ENCODE measurements at places on chromosomes 16 and 17.

DNA sequence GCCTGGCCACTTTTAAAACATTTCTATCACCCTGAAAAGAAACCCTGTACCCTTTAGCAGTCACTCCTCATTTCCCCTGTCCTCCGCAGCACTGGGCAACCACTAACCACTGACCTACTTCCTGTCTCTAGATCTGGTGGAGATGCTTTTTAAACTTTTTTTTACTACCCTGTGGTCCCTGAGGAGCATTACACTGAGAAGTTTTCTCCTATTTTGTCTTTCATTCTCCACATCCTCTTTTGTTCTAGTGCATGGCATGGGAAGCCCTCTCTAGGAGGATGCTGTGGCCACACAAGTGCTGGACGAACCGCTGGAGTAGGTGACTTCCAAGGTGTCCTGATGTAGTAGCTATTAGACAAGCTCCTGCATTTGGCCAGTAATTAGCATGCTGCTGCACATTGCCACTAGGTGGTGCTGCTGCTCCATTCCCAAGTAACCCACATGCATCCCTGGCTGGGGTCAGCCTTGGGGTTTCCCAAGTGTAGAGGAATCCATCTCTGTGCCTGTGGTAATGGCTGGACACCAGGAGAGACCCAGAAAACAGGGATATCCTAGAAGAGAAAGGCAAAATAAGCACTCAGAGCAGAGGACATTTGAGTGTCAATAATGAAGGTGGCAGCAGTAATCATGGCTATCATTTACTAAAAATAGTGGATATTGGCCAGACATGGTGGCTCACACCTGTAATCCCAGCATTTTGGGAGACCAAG is 143.8 kb upstream of the CRHR1 start:
- H3K4me1 ChIP-seq: peaks cover 7% of the 10 kb centered on the region
- H3K4me3 ChIP-seq: no peak overlapping the region
- H3K27ac ChIP-seq: no peak overlapping the region
- H3K27me3 ChIP-seq: no peaks in the 10 kb centered on the region
- peaks cover 7% of the 10 kb centered on the region for H3K36me3 ChIP-seq
- peak; percentile 77 for DNase-seq

DNA sequence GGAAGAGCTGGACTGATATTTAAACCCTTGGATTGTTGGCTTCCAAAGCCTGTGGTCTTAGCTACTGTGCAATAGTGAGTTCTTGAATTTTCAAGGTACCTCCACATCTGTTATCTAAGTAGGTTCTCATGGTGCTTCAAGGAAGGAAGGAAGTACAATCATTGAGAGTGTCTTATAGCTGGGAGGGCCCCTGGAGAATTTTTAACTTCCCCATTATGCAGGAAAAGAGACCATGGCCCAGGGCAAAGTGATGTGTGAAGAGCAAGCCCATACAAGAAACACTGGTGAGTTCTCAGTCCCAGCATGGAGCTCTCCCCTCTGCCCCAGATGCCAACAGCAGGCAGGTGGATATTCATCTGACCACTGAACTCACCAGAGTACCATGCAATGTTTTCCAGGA is 169.0 kb upstream of the IRX6 start:
- H3K36me3 ChIP-seq: no peaks in the 10 kb centered on the region
- no peaks in the 10 kb centered on the region for H3K4me1 ChIP-seq
- peaks cover 3% of the 10 kb centered on the region for H3K27me3 ChIP-seq
- DNase-seq: no peak
- no peak overlapping the region for H3K4me3 ChIP-seq

DNA sequence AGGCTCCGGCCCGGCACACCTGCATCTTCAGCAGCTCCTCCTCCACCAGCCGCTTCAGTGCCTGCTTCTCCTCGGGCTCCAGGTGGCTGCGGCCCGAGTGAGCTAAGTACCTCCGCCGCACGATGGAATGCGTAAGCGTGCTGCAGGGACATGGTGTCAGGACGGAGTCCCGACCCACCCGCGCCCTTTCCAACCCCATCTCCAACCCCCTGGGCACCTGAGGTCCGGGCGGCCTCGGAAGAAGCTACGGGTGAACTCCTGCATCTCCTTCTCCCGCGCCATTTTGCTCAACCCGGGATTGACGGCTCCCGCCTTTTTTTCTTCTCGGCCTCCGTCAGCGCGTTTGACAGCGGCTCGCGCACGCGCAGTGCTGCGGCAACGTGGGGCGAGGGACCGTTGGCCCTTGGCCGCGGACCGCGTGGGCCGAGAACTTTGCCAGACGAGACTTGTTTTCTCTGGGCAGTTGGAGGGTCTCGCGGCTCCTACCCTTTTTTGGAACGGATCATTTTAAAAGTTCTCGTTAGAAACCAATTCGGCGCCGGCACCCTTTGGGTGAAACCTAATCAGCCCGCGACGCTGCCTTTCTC is at the start of gene HIRIP3:
TSS of gene HIRIP3 (minus strand) at position 294 of the 587 bp plus-strand sequence. CDS start at position 282, 12 bp downstream.
- DNase-seq: peak; percentile 79
- H3K36me3 ChIP-seq: peaks cover 51% of the 10 kb centered on the region
- peak within 1 kb of the TSS; percentile 96 for H3K4me3 ChIP-seq
- H3K4me1 ChIP-seq: peaks cover 18% of the 10 kb centered on the region
- peak within 1 kb of the TSS; percentile 91 for H3K27ac ChIP-seq

DNA sequence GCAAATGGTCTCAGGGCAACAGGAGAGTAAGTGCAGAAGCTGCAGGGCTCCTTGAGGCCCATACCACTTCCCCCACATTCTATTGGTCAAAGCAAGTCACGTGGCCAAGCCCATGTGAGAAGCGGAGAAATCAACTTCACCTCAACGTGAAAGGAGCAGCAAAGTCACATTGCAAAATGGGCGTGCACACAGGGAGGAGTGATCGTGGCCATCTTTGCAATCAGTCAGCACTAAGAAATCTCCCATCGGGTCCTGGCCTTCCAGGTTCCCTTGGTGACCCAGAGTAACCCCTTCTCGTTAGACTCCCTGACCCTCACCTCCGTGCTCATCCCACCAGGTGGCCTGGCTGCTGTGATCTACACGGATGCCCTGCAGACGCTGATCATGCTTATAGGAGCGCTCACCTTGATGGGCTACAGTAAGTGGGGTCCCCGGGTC is 38.0 kb downstream of the SLC5A11 start:
- H3K27me3 ChIP-seq: no peaks in the 10 kb centered on the region
- H3K36me3 ChIP-seq: no peaks in the 10 kb centered on the region
- no peaks in the 10 kb centered on the region for H3K4me1 ChIP-seq
- no peak for DNase-seq
- no peak overlapping the region for H3K4me3 ChIP-seq

DNA sequence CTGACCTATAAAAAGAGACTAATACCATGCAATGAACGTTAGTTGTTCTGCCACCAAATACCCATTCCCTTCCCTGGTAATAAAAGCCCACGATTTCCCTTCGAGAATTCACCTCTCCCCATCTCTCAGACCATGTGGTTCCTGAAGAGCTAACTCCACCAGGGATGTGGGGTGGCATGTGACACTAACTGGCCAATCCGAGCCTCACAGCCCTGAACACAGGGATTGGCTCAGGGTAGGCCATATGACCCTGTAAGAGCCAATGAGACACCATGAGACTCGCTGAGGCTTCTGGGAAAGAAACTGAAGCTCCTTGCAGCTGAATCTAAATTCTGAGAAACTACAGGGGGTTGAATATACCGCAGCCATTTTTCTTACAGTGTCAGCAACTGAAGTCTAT is 21.1 kb downstream of the HELZ start:
- peaks cover 4% of the 10 kb centered on the region for H3K36me3 ChIP-seq
- DNase-seq: no peak
- no peaks in the 10 kb centered on the region for H3K4me1 ChIP-seq
- no peaks in the 10 kb centered on the region for H3K27me3 ChIP-seq
- no peak overlapping the region for H3K4me3 ChIP-seq

- DNase-seq: no peak
- H3K4me3 ChIP-seq: no peak overlapping the region
- no peaks in the 10 kb centered on the region for H3K4me1 ChIP-seq
- no peak overlapping the region for H3K27ac ChIP-seq
- no peaks in the 10 kb centered on the region for H3K27me3 ChIP-seq
Observed at GRCh38 chr16:88619859-88620815, 18.2 kb upstream of the IL17C start.

- no peak for DNase-seq
- H3K4me3 ChIP-seq: no peak overlapping the region
- no peak overlapping the region for H3K27ac ChIP-seq
- no peaks in the 10 kb centered on the region for H3K36me3 ChIP-seq
- H3K27me3 ChIP-seq: peaks cover 51% of the 10 kb centered on the region
Observed at GRCh38 chr17:61250335-61250890, 149.2 kb upstream of the TBX2 start.

DNA sequence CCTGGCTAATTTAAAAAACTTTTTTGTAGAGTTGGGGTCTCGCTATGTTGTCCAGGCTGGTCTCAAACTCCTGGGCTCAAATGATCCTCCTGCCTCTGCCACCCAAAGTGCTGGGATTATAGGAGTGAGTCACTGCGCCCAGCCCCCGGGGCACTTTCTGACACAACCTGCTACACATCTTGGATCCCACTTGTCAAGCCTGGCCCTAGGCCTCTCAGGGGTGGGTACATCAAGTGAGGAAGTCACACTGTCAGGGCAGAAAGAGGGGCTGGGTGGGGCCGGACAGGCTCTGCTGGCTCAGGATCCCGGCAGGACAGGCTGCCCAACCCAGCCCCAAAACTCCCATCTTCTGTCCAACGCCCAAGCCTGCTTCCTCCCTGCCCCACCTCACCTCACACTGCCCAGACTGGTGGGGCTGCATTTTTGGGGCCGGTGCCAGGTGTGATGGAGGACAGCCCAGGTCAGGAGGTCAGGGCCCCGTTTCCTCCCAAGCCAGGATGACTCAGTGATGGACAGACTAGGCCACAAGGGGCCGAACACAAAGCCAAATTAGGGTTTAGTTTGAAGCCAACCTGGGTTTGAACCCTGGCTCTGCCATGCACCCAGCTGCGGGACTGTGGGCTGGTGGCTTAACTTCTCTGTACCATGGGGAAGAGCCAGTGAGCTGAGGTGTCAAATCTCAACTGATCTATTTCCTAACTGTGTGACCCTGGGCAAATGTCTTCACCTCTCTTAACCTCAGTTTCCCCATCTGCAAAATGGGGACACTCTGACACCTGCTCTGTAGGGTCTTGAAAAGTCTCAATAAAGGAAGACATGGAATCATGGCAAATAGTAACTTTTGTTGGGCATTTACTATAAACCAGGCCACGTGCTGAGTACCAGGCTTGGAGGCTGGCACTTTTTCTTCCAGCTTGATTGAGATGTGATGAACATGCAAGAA is 8.9 kb upstream of the PPL start:
- H3K4me3 ChIP-seq: no peak overlapping the region
- H3K27me3 ChIP-seq: peaks cover 5% of the 10 kb centered on the region

GRCh38 chr17:17467720-17468119 is 9.1 kb upstream of the MED9 start:
- no peak overlapping the region for H3K4me3 ChIP-seq
- H3K27me3 ChIP-seq: peaks cover 2% of the 10 kb centered on the region
- H3K4me1 ChIP-seq: no peaks in the 10 kb centered on the region
- DNase-seq: no peak

GRCh38 chr17:13940858-13941665 is 128.2 kb upstream of the COX10 start:
- H3K27ac ChIP-seq: no peak overlapping the region
- H3K4me1 ChIP-seq: no peaks in the 10 kb centered on the region
- H3K36me3 ChIP-seq: no peaks in the 10 kb centered on the region

DNA sequence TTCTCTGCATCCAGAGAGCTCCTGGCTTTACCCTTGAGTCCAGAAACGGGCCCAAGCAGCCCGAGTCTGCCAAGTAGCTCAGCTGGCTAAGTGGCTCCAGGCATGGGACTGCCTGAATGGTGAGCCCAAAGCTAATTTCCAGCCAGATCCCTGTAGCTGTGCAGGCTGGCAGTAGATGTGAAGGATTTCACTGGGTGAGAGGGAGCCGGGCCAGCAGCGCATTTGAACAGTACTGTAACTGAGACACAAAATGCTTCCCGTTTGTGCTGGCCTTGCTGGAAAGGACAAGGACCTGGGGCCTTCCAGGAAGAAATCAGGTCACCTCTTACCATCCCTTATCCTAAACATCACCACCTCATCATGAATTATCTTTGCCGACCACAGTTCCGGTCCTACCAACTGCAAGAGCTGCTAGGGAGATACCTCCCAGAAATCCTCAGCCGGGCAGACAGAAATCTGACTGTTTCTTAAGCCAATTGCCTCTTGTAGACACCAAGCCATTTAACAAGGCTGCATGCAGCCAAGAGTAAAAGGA is 3.7 kb downstream of the TIMP2 start:
- H3K4me1 ChIP-seq: peaks cover 63% of the 10 kb centered on the region
- H3K27me3 ChIP-seq: no peaks in the 10 kb centered on the region
- H3K4me3 ChIP-seq: no peak overlapping the region
- H3K27ac ChIP-seq: no peak overlapping the region
- DNase-seq: no peak

DNA sequence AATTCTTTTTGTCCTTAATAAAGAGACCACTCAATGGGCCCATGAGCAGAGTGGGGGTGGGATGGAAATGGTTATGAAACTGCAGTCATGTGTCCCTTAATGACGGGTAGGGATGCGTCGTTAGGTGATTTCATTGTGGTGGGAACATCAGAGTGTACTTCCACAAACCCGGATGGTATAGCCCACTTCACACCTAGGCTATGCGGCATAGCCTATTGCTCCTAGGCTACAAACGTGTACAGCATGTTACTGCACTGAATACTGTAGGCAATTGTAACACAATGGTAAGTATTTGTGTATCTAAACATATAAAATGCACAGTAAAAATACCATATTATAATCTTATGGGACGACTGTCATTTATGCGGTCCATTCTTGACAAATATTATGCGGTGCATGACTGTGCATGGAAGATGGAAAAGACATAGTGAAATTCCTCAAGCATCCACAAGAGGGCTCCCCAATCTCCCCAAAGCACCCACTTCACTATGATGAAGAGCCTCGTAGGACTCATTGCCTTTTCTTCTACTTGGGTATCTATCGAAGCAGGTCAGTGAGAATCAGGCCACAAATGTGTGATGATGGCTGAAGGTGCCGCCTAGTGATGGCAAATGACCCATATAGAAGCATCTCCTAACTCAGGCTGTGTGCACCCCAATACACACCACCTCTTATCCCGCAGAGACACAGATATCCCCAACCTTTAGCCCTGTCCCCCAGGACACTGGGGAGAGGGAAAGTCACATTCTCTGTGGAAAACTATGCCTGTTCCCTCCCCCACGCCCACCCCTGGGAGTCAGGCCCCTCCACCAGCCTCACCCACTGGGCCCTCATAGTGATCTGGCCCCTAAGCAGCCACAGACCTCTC is 43.5 kb downstream of the TBX21 start:
- no peaks in the 10 kb centered on the region for H3K4me1 ChIP-seq
- H3K36me3 ChIP-seq: no peaks in the 10 kb centered on the region
- no peak overlapping the region for H3K27ac ChIP-seq
- DNase-seq: peak; percentile 36

Measured in common myeloid progenitor, CD34-positive (primary cell).